ENCODE measurements at places on chromosomes 12 and 14. TPM values are rescaled to one million over a fixed set of nuclear protein-coding genes. Genes with fewer than 3 reads are reported as not detected.

DNA sequence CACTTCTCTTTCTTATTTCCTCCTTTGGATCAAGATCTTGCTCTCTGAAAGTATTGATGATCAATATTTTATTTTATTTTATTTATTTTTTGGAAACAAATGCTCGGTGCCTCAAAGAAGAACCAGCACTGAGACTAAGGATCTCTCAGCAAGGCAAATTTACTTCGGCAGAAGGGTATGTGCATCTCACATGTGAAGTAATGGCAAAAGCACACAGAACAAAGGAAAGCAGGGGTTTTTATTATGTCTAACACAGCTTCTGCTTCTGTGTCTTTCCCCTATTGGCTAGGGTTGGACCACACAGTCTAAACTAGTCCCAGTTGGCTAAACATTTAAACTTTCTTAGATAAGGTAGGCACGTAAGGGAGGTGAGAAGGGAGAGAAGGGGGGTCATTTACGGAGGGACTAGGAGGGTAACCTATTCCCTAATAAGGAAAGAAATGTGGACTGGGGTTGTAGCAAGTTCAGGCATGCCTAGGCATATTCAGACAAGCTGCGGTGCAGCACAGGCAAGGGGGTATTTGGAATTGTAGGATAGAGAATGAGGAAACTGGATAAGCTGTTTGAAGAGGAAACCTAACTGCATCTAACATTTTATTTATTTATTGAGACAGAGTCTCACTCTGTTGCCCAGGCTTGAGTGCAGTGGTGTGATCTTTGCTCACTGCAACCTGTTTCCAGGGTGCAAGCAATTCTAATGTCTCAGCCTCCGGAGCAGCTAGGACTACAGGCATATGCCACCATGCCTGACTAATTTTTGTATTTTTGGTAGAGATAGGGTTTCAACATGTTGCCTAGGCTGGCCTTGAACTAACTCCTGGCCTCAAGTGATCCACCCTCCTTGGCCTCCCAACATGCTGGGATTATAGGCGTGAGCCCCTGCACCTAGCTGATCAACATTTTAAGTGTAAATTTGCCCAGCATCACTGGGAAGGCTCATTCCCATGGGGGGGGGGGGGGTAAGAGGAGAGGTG is 90.0 kb upstream of the EIF5 start:
- no peak for DNase-seq

- DNase-seq: no peak
Observed at GRCh38 chr12:31217356-31218130, 108.4 kb downstream of the SINHCAF start.

FGF6 gene
- total RNA-seq: not detected

SLC38A4 gene
- 518 TPM for total RNA-seq
